ENCODE measurements at places on chromosomes 3 and 15.

- DNase-seq: no peak
These were observed 573 bp upstream of the DIS3L start for GRCh38 chr15:66292571-66293418.

GRCh38 chr3:2826453-2826852 is 283.7 kb downstream of the IL5RA start:
- DNase-seq: no peak

DNA sequence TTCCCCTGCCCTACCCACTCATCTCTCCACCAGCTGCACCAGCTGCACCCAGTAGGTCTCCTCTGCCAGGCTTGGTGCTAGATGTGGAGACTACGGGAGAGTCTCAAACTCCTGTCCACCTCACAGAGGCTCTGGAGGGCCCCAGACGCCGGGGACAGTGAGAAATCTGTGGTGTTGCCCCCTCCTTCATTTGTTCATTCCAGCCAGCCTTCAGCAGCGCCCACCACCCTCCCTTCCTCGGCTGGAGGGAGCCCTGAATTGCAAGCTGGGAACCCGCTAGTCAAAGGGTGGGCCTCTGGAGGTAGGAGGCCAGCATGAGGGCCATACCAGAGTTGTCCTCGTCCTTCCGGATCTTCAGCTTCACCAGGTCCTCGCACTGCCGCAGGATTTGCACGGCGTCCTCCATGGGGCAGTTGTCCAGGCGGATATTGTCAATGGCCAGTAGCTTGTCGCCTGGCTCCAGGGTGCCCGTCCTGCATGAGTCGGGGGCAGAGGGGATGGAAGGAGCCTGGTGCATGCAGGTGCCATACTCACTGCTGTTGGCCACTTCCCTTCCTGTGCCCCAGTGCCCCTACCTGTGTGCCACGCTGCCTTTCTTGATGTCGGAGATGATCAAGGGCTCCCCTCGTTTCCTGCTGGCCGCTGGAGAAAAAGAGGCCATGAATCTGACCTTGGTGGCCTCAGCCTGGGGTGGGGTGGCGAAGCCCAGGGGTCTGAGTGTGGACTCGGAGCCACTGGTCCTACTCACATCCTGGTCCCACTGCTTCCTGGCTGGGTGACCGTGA is 29.1 kb downstream of the GRIP2 start:
- no peak for DNase-seq

- peak; percentile 72 for DNase-seq
These were observed 99.9 kb downstream of the ADAMTS17 start for GRCh38 chr15:100241572-100242482.

DNA sequence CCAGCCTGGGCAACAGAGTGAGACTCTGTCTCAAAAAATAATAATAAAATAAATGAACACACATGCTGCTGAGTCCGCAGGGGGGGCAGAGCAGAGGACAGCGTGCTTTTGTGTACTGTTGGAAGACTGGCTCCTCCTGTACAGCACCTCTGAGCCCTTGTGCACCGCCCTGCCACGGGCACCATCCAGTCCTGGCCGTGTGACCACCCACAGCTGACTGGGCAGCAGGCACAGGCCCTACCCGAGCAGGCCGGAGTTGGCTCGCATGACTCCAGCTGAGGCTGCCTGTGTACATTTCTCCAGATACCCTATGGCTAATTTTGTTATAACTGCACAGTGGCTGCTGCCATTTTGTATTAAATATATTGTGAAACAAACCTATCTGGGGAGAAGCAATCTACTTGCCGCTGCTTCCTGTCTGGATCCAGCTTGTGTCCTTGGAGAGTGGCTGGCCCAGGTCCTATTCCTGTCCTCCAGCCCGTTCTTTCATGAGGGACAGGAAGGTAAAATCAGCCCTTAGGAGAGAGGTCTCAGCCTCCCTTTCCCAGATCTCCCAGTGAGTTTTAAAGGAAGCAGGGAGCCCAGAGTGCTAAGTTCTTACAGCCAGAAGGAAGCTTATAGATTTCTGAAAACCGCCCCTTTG is 14.6 kb downstream of the IVD start:
- DNase-seq: no peak

GRCh38 chr3:39110041-39110639 is 2.7 kb downstream of the TTC21A start:
- DNase-seq: no peak

DNA sequence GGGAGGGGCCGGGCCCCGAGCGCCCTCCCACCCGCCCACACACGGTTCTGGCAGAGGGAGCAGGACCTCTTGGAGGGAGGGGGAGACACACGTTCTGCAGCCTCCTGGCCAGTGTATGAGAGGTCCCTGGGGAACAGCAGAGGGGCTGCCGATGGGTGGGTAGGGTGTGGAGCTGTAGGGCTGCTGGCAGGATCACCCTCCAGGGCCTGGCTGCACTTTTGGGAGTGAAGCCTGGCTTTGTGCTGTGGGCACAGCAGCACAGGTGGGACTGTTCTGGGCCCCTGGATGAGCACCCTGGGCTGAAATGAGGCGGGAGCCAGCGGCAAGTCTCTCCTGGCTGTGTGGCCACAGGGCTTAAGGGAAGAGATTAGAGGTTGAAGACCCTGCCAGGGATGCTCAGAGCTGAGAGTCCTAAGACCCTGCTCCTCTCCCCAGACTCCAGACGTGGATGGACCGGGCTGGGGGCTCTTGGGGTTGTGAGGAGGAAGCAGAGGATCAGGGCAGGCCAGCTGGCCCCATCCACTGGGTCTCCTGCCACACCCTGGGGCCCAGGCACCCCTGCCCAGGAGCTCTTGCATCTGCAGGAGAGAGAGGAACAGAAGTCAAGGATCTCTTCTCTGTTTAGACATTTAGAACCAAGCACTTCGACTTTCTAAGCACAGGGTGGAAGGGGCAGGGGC is 45.2 kb downstream of the RGMA start:
- DNase-seq: no peak

- DNase-seq: no peak
These were observed 47.5 kb downstream of the LRRFIP2 start for GRCh38 chr3:37126856-37127255.

DNA sequence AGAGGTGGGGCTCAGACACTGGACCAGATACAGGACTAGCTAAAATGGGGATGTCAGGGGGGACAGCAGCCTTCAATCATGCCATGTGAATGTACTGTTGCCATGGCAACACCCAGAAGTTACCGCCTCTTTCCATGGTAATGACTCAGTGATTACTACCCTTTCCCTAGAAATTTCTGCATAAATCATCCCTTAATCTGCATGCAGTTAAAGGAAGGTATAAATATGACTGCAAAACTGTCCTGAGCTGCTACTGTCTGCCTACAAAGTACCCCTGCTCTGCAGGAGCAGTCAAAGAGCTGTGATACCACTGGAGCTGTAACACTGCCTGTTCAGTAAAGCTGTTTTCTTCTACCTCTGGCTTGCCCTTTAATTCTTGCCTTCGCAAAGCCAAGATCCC is 168.2 kb downstream of the PEAK1 start:
- DNase-seq: no peak

GRCh38 chr3:176655404-176656094 is 541.7 kb downstream of the TBL1XR1 start:
- peak; percentile 6 for DNase-seq

GRCh38 chr3:124007186-124007585 is 15.3 kb upstream of the ROPN1 start:
- DNase-seq: no peak

GRCh38 chr3:59854-60253 is 136.7 kb upstream of the CHL1 start:
- DNase-seq: no peak

DNA sequence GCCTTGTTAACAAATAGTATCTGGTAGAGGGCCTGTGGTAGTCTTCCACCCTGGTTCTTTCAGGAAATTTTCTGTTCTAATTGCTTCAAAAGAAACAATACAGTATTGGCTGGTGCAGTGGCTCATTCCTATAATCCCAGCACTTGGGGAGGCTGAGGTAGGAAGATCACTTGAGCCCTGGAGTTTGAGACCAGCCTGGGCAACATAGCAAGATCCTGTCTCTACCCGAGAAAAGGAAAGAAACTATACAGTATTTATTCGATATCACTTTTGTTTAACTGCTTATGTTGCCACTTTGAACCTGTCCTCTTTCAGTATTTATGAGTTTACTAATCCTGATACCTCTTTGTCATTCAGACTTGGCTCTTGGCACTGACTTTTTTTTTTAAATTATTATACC is 4.5 kb downstream of the MKRN2 start:
- DNase-seq: no peak

DNA sequence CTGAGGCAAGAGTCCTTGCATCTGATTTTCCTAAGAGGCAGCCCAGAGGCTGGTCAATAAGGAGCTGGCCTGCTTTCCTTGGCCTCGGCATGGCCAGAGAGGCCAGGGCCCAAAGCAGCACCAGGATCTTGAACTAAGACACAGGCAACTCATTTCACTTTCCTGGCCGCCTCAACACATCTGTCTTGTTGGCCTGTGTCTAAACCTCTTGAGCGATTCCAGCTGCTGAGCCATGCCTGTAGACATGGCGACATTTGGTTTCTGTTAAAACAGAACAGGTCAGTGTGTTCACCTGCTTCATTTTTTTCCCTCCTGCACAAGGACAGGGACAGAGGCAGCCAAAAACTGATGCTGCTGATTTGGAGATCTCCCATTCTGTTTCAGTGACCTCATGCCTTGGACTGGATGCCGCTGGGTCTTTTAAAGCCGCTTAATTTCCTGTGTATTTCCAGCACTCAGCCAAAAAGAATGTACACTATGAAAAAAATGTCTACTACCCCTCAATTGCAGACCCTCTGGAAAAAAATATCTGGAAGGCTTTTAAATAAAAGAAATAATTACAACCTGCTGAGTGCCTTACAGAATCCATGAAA is 266.6 kb upstream of the ICE2 start:
- no peak for DNase-seq

DNA sequence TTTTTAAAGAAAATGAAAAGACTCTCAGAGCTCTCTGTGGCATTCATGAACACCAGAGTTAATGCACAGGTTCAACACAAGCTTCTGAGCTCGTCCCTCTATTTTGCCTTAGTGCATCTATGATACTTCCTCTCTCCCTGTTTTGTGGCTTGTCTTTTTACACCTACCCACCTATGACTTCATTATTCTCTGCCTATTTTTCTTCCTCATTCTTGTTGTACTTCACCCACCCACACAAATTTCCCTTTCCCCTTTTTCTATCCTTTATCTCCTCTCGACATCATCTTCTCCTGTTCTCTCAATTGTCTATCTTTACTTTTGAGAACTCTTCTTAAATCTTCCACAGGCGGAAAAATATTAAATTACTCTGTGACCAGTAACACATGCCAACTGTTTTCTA is 48.6 kb downstream of the OR5H15 start:
- DNase-seq: no peak

GRCh38 chr15:41530363-41530956 is 13.6 kb downstream of the RPAP1 start:
- DNase-seq: no peak

Data from Ammon's horn (tissue), 1 donor.